Right lobe of liver (tissue), 6 donors: ENCODE measurements at places on chromosomes 6 and 20. TPM values are rescaled to one million over a fixed set of nuclear protein-coding genes. Genes with fewer than 3 reads are reported as not detected.

The TGM3 gene
- total RNA-seq, result not detected

- no peak for DNase-seq
Observed at GRCh38 chr6:144410059-144410458, 124.9 kb downstream of the UTRN start.

The AIF1 gene
- 28.5 TPM for total RNA-seq

The CDC5L gene
- 11.4 TPM for total RNA-seq

GRCh38 chr20:53847837-53848170, 222.6 kb downstream of the BCAS1 start:
- DNase-seq, result no peak

DNA sequence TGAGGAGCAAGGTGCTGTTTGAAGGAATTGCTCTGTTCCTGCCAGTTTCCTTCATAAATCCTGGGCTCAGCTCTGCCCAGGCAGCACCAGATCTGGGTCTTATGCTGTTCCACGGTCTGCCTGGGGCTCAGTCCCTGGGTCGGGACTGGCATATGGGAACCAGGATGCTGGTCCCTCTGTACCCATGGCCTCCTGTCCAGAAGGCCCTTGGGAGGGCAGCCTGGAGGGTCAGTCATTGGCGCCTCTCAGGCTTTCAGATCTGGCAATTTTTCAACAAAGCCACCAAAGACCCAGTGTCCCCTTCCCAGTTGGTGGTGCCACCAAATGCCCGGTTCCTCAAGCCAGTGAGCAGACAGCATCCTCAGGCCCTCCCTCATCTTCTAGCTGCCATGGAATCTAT, 232.7 kb upstream of the SULF2 start:
- no peak for DNase-seq

GRCh38 chr6:147983581-147984366, 358.9 kb upstream of the SASH1 start:
- no peak for DNase-seq

GRCh38 chr20:58308680-58309527, 611 bp upstream of the RAB22A start:
- peak; percentile 86 for DNase-seq

The TXLNB gene
- 0.04 TPM for total RNA-seq

GRCh38 chr6:168638468-168639271, 197.7 kb downstream of the SMOC2 start:
- no peak for DNase-seq

The GABRR1 gene
- total RNA-seq, result not detected

The SLC35D3 gene
- total RNA-seq, result not detected

DNA sequence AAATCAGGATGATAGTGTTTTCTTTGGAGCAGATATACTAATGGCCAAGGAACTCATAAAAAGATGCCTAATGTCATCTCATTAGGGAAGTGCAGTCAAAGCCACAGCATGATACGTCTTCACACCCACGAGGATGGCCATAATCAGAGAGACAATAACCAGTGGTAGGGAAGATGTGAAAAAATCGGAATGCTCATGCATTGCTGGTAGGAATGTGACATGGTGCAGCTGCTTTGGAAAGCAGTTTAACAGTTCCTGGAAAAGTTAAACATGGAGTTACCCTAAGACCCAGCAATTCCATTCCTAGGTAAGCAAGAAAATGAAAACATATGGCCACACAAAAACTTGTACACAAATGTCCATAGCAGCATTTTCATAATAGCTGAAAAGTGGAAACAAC, 29.9 kb downstream of the BCAS1 start:
- DNase-seq, result no peak

- DNase-seq, result no peak
Observed at GRCh38 chr6:82589509-82590206, 226.0 kb downstream of the TPBG start.

GRCh38 chr6:33744001-33744848, 2.5 kb downstream of the IP6K3 start:
- peak; percentile 76 for DNase-seq

- DNase-seq, result no peak
Observed at GRCh38 chr6:1516742-1517520, 92.8 kb upstream of the FOXC1 start.

GRCh38 chr6:150977281-150977680, 111.8 kb downstream of the MTHFD1L start:
- no peak for DNase-seq

GRCh38 chr6:4384656-4385055, 249.3 kb upstream of the ECI2 start:
- no peak for DNase-seq

GRCh38 chr20:62982124-62983075, 24.4 kb downstream of the BHLHE23 start:
- no peak for DNase-seq

- DNase-seq, result peak; percentile 69
Observed at GRCh38 chr6:3900744-3901336, 51.7 kb downstream of the FAM50B start.
